ENCODE measurements at places on chromosomes 6 and 20. TPM values are rescaled to one million over a fixed set of nuclear protein-coding genes. Genes with fewer than 3 reads are reported as not detected.

DNA sequence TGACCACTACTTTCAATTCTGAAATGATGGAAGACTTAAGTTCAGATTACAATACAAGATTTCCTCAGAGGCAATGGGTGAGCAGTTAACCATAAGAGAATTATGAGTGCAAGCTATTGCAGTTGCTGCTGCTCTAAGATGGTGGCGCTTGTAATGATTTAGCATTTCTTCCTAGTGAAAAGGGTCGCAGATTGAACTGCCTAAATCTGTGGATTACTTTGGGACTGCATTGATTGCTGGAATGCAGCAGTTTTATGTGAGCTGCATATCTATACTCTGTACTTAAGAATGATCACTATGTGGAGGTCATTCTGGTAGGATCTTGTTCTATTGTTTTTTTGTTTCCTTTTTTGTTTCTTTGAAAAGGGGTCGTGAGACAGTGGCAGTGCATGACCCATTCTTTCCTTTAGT is 5.3 kb downstream of the SCAF8 start:
- no peak for DNase-seq

GRCh38 chr6:25089442-25089841 is 153.7 kb upstream of the RIPOR2 start:
- DNase-seq, result no peak

GRCh38 chr6:50663806-50664205 is 49.5 kb upstream of the TFAP2D start:
- no peak for DNase-seq

Gene OR2B6
- total RNA-seq, result not detected

Gene ADGRF1
- not detected for total RNA-seq

All from endothelial cell (in vitro differentiated cells).